NCI-H1930 (cell line): ENCODE measurements at places on chromosomes 6 and 20.

DNA sequence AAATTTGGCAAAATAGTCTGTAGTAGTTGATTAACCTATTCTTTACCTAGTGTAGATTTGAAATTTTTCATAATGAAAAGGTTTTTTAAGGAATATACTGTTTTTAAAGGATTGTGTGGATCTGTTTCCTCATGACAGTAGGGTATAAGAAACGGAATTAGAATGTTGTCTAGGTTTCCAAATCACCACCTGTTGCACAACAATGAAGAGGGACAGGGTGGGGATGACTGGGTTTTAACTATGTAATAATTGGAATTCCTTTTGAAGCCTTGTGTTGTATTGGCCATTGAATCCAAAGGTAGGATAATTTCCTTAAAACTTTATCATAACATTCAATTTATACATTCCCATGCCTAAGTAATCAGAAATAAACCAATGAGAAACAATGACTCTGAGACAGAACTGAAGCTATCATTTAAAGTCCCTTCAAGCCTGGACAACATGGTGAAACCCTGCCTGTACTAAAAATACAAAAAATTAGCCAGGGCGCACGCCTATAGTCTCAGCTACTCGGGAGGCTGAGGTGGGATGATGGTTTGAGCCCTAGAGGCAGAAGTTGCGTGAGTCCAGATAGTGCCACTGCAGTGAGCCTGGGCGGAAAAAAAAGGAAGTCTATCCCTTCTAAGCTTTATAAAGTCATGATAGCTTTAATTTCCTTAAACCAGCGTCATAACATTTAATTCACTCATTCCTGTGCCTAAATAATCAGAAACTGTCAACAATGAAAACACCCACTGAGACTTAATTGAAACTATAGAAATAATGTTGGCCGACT is 18.3 kb upstream of the SLC17A5 start:
- no peak for DNase-seq

- DNase-seq, result no peak
Observed at GRCh38 chr6:170018936-170019817, 267.8 kb downstream of the ERMARD start.

- no peak for DNase-seq
Observed at GRCh38 chr6:167450626-167451025, 125.7 kb downstream of the TTLL2 start.

DNA sequence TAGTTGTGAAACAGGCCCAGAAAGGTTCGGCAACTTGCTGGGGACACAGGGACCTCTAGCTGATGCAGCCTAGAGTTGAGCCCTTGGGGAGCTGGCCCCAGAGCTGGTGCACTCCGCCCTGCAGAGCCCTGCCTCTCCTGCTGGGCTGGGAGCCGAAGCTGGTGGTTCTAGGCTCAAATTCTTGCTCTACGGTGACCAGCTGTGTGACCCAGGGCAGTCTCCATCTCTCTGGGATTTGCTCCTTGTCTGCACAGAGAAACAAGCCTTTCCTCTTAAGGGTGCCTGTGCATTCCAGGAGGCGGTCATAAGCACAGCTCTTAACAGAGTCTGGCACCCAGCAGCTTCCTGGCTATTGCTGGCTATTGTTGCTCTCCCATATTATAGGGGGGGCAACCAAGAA is 47.4 kb downstream of the RBM38 start:
- no peak for DNase-seq

GRCh38 chr6:37101991-37102298 is 68.0 kb upstream of the PIM1 start:
- no peak for DNase-seq

GRCh38 chr20:21609981-21610380 is 95.5 kb upstream of the PAX1 start:
- DNase-seq, result no peak

- DNase-seq, result no peak
Observed at GRCh38 chr6:138600726-138601125, 101.4 kb upstream of the NHSL1 start.

- no peak for DNase-seq
Observed at GRCh38 chr20:32780749-32781655, 18.8 kb downstream of the DNMT3B start.

GRCh38 chr20:49603209-49603627 is 35.3 kb upstream of the PTGIS start:
- no peak for DNase-seq

DNA sequence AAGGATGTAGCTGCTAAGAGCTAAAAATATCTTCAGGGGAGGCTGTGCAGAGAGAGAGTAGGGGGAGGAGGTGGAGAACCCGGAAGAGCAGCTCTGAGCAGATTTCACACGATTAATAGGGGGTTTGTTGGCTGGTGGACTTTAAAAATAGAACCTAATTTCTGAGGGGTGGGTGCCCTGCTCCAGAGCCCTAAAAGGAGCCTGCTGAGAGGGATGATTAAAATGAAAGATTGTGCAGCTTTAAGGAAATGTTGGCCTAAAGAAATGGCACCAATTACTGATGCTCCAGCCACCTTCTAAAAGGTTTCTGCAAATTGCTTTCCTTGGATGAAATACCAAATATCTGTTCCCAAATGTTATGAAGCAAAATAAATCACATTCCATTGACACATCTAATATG is 202.8 kb upstream of the BTBD3 start:
- no peak for DNase-seq

GRCh38 chr6:131014080-131014776 is 48.8 kb downstream of the EPB41L2 start:
- no peak for DNase-seq

- DNase-seq, result no peak
Observed at GRCh38 chr20:33394718-33395117, 6.6 kb downstream of the CDK5RAP1 start.

GRCh38 chr6:83125425-83125824 is 58.0 kb downstream of the DOP1A start:
- DNase-seq, result no peak

GRCh38 chr20:55783381-55783780 is 221.9 kb downstream of the CBLN4 start:
- no peak for DNase-seq

- DNase-seq, result no peak
Observed at GRCh38 chr20:46994341-46994740, 99.7 kb downstream of the EYA2 start.

DNA sequence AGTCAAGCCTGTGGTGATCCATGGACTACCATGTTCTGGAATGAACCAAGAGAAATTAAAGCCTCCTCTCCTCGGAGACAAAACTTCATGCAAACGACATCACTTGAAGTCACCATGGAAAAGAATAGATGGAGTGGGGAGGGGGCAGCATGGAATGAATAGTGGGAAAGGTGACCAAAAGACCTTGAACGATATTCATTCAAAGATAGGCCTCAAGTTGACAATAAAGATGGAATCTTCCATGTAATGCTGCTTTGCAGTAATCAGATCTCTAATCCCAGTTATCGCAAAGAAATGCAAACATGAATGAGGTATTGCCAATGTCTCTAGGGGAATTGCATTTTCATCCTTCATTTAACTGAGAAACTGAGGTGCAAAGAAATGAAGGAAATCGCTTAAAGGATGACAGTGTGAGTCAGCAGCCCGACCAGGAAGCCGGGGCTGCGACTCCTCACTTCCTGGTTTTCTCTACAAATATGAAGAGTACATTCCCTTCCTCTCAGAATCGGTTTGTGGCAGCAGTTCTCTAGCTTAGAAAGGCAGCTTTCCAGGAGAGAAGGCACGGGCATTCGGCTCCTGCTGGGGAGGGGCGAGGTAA is 65.6 kb upstream of the RREB1 start:
- DNase-seq, result no peak

- DNase-seq, result peak; percentile 46
Observed at GRCh38 chr20:60262967-60263603, 304.9 kb downstream of the CDH26 start.

DNA sequence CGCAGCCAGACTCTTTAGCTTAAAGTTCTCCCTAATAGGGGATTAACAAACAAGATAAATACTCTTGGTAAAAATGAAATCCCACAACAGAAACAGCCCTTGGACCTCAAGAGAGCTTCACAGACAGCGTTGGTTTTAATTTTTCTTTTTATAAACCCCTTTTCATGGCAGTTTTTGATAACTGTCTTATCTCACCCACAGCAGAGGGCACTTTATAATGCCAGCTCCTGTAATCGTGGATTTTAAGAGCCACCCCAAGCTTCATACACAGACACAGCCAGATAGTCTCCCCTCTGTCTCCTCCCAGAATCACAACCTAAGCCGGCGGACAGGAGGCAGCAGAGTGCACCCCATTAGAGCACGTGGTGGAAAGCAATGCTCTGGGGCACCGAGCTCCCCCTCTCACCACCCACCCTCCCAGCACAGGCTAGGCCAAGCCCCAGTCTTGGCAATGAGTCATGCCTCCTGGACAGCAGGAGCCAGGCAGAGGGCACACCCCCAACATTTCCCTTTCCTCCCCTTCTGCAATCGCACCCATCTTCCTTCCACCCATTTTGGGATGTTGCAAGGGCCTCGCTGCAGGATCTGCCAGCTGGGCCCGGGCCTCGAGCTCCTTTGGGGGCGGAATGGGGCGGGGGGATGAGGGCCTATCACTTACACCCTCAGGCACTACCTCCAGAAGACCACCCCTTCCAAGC is 2.4 kb downstream of the JAG1 start:
- no peak for DNase-seq

GRCh38 chr6:33343953-33344611 is 26.5 kb upstream of the ZBTB22 start:
- DNase-seq, result no peak

GRCh38 chr20:45052698-45053429 is 48.1 kb downstream of the KCNS1 start:
- no peak for DNase-seq

DNA sequence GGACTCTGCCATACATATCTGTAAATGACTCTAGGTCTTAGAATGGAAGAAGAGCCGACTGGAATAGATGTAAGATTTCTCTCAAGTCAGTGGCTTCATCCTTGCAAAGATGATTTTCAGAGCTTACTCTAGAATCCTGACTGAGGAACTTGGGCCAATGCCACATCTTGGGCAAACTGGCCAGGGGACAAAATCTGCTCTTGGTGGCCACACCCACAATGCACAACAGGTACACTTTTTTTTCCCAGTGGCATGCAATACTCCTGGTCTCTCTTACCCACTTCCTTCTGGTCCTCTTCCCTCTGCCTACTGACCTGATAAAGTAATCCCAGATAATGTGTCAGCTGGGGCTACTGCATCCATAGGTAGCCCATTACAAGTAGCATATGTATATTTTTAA is 13.4 kb downstream of the CLIC5 start:
- DNase-seq, result no peak

- DNase-seq, result no peak
Observed at GRCh38 chr20:59813948-59814839, 119.2 kb downstream of the SYCP2 start.

DNA sequence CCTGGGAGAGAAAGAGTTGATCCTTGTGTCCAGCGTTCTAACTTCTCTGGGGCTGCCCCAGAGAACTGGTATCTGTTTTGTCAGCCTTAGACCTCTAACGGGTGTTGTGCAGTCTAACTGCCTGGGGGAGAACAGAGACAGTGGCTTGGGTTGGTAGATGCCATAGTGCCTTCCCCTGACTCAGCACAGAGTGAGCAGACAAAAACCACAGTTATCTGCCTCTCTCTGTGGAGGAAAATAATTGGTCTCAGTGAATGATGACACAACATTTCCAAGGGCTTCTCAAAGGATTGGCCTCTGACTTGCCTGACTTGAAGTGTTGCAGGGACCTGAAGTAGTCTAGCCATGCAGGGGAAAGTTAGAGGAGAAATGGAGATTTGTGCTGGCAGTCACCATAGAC is 226.2 kb upstream of the MAN1A1 start:
- DNase-seq, result no peak
